ENCODE measurements at places on chromosomes 16 and 17.
A peak's percentile ranks its signal among the peaks of the same experiment; 100 is the strongest.

DNA sequence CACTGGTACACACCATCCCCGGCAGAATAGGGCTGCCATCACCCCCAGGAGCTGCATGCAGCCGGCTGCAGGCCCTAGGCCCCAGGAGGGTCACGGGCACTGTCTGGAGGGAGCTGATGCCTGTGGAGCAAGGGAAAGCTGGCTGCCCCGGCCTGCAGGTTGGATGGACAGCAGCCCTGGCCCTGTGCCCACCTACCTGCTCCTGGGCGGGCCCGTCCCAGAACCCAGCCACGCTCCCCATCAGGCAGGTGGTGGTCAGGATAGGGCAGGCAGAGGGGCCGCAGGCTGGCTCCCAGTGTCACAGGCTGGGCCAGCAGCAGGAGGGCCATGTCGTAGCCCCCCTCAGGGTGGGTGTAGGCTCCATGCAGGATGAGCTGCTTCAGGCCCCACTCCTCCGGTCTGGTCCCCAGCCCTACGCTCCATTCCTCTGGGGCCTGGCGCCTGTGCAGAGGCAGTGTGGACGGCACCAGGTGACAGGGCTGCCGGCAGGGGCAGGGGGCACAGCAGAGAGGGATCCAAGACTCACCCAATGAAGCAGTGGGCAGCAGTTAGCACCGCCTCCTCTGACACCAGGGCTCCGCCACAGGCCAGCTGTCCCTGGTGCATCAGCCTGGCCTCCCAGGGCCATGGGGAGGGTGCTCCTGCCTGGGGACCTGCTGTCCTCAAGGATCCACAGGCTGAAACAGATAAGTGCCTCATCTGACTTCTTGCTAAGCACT lies 4.0 kb downstream of the PRSS53 start:
- no peak for DNase-seq

- no peak for DNase-seq
These were observed 12.6 kb upstream of the GFOD2 start for GRCh38 chr16:67731753-67732095.

- no peak for DNase-seq
These were observed 10.0 kb downstream of the SNN start for GRCh38 chr16:11677959-11678881.

- DNase-seq: no peak
These were observed 10.6 kb downstream of the CALCOCO2 start for GRCh38 chr17:48841395-48841831.

DNA sequence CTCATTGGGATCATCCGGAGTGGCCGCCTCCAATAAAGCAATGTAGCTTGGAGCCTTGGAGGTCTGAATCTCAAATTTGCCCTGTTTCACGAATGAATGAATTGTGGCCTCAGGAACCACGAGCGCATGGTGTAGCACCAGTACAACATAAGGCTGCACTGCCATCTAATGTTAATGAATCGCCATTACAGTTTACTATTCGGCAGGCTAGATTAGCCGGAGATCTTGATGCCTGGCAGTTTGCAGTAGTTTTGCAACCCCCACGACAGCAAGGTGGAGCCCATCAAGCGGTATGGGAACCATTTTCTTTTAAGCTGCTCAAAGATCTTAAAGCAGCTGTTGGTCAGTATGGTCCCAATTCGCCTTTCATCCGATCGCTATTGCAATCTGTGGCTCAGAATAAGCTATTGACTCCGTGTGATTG lies 18.8 kb downstream of the ALOX15B start:
- DNase-seq: peak; percentile 37

Measured in MG63 (cell line).